ENCODE measurements at places on chromosomes 2 and 18.

DNA sequence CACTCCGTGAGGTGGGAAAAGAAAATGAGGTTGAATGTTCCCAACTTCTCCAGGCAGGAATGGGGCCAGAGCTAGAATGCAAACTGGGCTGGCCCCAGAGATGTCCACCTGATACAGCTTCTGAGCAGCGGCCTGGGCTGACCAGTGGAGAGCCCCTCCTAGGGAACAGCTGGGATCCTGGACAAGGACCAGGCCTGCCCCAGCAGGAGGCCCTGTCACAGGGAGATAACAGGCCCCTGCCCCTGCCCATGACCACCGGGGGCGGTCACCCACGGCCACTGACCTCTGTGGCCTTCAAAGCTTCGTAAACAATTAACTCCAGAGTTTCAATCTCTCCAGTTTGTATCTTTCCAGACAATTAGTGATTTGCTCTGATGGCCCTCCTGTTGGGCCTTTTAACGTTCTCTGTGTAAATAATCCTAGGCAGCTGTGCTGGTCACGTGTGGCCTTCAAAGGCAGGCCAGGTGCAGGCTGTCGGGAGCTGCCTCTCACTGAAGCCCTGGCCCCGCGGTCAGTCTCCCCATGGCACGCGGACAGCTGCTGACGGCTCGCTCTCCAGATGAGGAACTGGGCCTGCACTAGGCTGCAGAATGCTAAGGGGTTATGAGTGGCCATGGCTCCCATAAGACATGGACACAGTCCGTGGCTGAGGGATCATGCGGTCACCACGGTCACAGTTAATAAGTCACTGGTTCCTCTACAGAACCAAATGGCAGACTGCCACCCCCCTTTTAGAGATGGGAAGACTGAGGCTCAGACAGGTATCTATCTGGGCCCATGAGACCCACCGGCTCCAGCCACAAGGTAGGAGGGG is 9.2 kb downstream of the HS6ST1 start:
- DNase-seq = no peak

- DNase-seq = no peak
These were observed 125.9 kb upstream of the KCNH7 start for GRCh38 chr2:162964513-162964912.

GRCh38 chr2:180829836-180830235 is 150.6 kb upstream of the UBE2E3 start:
- DNase-seq = no peak

DNA sequence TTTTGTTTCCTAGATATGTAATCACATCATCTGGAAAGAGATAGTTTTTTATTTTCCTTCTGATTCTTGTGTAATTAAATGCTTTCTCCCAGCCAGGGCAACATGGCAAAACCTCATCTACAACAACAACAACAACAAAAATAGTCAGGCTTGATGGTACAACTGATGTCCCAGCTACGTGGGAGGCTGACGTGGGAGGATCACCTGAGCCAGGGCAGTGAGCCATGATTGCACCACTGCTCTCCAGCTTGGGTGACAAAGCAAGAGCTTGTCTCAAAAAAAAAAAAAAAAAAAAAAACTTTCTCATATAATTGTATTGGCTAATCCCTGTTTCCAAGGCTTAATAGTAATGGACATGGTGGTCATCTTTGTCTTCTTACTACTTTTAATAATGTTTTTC is 26.4 kb upstream of the PGAP1 start:
- DNase-seq = no peak

DNA sequence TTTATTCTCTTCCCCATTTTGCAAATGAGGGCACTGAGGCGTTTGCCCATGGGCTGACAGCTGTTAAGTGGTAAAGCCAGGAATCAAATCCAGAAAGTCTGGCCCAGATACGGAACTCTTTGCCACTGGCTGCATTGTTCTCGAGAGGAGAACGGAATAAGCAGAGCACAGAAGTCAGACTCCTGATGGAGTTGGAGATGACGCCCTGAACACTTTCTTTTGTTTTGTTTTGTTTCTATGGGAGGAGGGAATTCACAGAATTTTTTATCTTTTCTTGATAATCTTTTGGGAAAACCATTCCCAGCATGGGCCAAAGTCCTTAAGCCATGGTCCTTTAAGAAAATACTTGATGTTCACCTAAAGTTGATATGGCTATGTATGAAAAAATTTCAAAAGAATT is 322.2 kb downstream of the RDH14 start:
- no peak for DNase-seq

DNA sequence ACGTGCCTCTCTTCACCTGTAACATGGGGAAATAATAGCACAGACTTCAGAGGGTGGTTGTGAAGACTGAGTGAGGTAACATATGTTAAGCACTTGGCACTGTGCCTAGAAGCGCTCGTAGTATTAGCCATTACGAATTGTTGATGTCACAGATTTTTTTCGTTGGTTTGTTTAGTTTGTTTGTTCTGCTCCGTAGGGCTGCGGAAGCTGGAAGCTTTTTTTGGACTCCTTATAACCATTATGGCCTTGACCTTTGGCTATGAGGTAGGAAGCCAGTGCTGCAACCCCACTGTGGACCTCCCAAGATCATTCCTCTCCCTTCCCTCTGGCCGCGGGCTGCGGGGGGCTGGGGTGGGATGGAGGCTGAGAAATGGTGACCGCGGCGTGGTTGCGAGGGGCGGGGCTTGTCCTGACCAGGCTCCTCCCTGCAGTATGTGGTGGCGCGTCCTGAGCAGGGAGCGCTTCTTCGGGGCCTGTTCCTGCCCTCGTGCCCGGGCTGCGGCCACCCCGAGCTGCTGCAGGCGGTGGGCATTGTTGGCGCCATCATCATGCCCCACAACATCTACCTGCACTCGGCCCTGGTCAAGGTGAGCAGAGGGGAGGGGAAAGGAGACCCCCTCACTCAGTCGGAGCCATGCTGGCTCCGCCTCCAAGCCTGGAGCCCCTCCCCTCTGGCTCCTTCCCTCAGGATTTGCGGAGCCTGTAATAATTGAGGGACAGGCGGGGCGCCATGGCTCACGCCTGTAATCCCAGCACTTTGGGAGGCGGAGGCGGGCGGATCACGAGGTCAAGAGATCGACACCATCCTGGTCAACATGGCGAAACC is 5.5 kb downstream of the SLC11A1 start:
- no peak for DNase-seq
